ENCODE measurements at places on chromosomes 12 and 14.

- no peak for DNase-seq
Observed at GRCh38 chr14:40139657-40140056, 707.4 kb upstream of the FBXO33 start.

DNA sequence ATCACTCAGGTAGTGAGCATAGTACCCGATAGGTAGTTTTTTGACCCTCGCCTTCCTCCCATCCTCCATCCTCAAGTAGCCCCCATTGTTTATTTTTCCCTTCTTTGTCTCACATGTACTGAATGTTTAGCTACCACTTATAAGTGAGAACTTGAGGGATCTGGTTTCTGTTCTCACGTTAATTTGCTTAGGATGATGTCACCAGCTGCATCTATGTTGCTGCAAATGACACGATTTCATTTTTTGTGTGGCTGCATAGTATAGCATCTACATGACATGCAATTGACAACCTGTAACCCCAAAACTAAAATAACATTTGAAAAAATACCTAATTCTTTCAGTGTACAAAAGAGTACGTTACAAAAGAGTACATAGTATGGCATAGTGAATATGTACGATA is 254.0 kb upstream of the NOVA1 start:
- no peak for DNase-seq

DNA sequence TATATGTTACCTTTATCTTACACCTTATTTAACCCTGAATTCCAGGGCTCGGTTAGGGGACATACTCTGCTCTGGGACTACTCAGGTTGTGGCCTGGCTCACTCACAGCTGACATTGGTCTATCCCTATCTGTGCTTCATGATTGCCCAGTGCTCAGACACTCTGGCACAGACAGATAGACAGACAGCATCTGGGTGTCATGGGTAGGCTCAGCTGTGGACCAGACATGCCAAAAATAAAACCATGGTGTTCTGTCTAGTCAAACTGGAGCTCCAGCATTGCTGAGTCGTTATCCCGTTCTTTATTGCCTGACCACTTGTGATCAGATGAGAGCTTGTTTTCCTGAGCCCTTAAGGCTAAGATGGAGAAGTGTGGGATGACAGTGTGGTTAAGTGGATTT is 29.0 kb downstream of the FBXW8 start:
- no peak for DNase-seq

DNA sequence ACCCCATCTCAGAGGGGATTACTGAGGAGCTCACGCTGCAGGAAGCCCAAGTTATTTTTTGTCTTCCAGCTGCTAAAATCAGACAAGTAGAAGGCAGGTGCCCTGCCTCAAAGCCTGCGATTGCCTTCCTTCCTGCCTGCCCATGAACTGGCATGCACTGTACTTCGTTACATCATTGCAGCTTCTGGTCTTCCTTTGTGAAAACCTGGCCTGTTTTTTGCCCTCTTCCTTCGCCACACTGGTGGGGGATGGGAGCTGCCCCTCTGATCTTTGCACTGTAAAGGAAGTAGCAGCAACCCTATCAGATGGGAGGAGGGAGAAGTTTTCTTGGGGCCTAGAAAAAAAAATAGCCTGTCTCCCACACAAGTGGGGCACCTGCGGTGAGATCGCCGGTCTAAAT is 1098.7 kb downstream of the BCL11B start:
- DNase-seq = no peak

DNA sequence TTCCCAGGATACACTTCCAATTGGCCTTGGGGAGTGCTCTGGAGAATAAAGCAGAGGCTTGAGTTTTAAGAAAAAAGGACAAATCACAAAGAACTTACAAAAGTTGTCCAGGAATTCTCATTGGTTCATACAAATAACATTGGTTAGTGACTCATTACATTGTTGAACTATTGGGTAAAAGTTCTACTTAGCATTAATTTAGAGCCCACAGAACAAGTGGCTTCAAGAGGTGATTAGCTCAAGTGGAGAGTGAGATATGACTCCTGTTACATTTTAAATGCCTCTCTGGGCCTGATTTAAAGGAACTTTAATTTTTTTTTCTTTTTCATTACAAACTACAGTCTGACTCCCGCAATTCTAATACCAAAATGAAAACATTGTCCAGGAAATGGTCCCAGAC is 72.9 kb downstream of the ASCL4 start:
- DNase-seq = no peak

DNA sequence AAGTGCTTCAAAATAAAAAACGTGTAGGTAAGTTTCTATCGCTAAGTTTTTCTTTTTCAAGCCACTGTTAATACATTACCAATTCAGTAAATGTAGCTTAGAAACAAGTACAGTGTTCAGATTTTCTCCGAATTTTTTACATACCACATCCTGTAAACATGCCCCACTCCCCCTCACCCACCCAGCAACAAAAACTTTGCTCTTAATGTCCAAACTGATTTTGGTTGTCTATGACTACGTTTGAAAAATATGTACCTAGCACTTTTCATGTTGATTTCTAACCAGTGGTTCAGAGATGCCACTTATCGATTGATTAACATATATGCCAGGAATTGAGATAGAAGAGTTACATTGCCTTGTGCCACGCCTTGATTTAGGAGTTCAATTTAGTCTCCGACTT is 663 bp upstream of the LIN7A start:
- no peak for DNase-seq

DNA sequence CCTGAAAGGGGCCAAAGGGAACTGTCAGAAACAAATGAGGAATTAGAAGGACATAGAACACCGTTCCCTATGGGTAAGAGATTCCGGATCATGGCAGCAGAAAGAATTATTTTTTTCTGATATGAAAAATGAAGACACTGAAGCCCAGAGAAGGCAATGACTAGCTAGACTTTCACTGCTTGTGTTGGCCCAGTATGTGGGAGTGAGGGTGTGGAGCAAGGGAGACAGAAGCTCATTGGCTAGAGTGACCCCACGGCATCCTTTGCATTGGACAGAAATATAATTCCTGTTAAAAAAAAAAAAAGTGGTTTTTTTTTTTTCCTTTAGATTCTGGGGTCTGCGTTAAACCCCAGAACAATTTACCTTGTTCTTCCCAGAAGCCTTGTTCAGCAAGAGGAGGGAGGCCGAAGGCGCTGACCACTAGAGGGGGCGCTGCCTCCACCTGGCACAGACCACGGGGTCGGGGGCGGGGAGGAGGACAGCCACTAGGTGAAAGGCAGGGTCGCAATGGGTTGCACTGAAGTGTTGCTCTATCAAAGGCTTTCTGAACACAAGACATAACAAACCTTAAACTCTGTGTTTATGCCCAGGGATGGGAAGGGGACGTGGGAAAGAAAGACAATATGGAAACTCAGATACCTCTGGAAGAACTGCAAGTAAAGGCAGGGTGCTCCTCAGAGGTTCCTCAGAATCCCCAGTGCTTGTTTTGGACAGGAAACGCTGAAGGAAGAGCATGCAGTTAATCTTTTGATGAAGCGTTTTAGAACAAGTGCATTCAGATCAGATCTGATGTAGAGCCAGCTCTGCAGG is 156.8 kb downstream of the KCNA5 start:
- no peak for DNase-seq

GRCh38 chr14:95428557-95428956 is 87.9 kb downstream of the SYNE3 start:
- no peak for DNase-seq

Measured in stimulated activated CD4-positive, alpha-beta T cell treated with anti-CD3 and anti-CD28 coated beads, Interleukin-1b, Interleukin-23, amount 100 ng/mL, for 1 hour (primary cell).